ENCODE measurements at places on chromosomes 13 and 19.

DNA sequence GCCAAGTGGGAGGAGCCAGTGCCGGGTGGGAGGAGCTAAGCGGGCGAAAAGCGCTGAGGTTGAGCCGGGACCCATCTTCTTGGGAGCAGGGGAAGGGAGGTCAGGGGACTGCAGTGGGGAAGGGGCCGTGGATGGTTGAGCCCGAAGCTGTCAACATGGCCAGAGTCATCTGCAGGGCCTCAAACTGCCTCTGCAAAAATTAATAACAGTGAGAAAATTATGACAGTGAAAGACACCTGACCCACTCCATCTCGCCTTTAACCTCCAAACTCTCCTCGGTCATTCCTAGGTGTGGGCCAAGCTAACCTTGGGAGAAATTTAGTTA is 30.1 kb downstream of the ZNF557 start:
- no peak for DNase-seq

- no peak for DNase-seq
Observed at GRCh38 chr13:48231933-48232332, 1.1 kb upstream of the ITM2B start.

GRCh38 chr13:93788456-93788855 is 561.8 kb downstream of the GPC6 start:
- DNase-seq: no peak

DNA sequence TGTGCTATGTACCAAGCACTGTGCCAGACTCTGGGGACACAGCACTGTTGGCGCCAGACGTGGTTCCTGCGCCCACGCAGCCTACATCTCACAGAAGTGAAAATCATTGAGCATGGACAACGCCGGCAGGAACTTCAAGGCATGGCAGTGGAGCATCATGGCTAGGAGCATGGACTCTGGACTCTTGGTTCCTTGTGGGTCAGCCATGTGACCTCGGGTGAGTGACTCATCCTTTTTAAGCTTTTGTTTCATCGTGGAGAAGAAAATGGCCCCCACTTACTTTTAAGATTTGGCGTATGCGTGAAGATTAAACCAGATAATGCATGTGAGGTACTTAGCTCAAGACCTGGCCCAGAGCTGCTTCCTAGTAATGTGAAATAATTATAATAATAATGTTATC is 988.5 kb downstream of the UQCRFS1 start:
- DNase-seq: no peak

- no peak for DNase-seq
Observed at GRCh38 chr19:29872224-29872731, 60.5 kb downstream of the CCNE1 start.

GRCh38 chr13:20654156-20654555 is 49.3 kb upstream of the IL17D start:
- no peak for DNase-seq

- no peak for DNase-seq
Observed at GRCh38 chr13:24652359-24652758, 27.8 kb upstream of the ATP12A start.
